HCT116 (cell line): ENCODE measurements at places on chromosomes 13 and 19. TPM values are rescaled to one million over a fixed set of nuclear protein-coding genes. Genes with fewer than 3 reads are reported as not detected.

Gene INSL3
- 0.96 TPM for total RNA-seq

Gene SLAIN1
- 0.34 TPM for total RNA-seq

Gene LGALS4
- total RNA-seq = 0.86 TPM

Gene KLK6
- total RNA-seq = 40.5 TPM

Gene FAM124A
- total RNA-seq = 3.1 TPM

Gene GADD45B
- total RNA-seq = 37.9 TPM

Gene ZSCAN22
- total RNA-seq = 4.6 TPM

Gene SIGLEC5
- total RNA-seq = not detected

Gene NCR1
- not detected for total RNA-seq

Gene SLITRK6
- not detected for total RNA-seq

Gene C1QTNF9B
- not detected for total RNA-seq

Gene CADM4
- total RNA-seq = 28.7 TPM

Gene TEX29
- not detected for total RNA-seq

Gene CATSPERD
- total RNA-seq = not detected

Gene ATP4A
- 0.27 TPM for total RNA-seq

Gene ZNF577
- total RNA-seq = 5.8 TPM

Gene ZNF578
- total RNA-seq = not detected

- no peak for DNase-seq
Measured at GRCh38 chr13:65236841-65237418, 1993.2 kb downstream of the PCDH9 start.

GRCh38 chr13:59446391-59446790, 717.3 kb downstream of the DIAPH3 start:
- DNase-seq = no peak

DNA sequence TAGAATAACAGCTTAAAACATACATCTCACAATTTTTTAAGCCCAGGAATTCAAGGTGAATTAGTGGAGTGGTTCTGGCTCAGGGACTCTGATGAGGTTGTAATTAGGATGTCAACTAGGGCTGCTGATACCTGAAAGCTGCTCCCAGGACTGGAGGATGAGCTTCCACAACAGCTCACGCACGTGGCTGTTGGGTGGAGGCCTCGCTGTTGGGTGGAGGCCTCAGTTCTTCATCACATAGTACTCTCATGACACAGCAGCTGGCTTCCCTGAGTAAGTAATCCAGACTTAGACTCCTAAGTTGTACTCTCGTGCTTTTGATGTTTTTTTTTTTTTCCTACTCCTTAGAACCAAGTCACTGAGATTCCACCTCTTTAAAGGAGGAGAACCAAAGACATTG, 577.1 kb upstream of the PRR20A start:
- no peak for DNase-seq

- no peak for DNase-seq
Measured at GRCh38 chr19:2495130-2495641, 19.3 kb downstream of the GADD45B start.

DNA sequence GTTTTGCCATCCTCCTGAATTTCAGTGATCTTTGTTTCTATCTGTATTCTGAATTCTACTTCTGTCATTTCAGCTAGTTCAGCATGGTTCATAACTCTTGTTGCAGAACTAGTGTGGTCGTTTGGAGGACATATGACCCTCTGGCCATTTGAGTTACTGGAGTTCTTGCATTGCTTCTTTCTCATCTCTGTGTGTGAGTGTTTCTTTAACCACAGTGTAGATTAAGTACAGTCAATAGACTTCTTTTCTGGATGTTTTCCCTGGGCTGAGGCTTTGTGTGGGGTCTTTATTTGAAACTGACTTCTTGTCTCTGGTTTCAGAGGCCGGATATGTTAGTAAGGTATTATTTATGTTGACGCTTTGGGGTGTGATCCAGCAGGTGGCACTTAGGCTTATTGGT, 14.7 kb downstream of the IGFL2 start:
- DNase-seq = no peak

- DNase-seq = no peak
Measured at GRCh38 chr19:45110851-45111266, 17.9 kb downstream of the PPP1R37 start.

DNA sequence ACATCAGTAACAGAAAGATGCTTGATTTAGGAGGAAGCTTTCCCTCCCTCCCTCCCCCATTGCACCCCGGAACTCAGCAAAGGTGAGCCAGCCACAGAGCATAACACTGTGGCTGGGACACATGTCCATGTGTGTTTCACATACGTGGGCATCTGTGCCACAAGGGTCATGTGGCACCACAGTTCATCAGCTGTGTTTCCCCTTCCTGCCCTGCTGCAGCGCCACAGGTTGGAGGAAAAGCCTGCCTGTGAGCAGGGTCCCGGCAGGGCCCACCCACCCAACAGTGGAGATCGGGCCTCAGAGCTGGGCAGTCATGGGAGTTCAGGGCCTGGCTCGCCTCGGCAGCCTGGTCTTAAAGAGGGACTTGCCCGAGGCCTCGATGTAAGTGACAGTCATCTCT, 2.8 kb downstream of the ACP5 start:
- no peak for DNase-seq

DNA sequence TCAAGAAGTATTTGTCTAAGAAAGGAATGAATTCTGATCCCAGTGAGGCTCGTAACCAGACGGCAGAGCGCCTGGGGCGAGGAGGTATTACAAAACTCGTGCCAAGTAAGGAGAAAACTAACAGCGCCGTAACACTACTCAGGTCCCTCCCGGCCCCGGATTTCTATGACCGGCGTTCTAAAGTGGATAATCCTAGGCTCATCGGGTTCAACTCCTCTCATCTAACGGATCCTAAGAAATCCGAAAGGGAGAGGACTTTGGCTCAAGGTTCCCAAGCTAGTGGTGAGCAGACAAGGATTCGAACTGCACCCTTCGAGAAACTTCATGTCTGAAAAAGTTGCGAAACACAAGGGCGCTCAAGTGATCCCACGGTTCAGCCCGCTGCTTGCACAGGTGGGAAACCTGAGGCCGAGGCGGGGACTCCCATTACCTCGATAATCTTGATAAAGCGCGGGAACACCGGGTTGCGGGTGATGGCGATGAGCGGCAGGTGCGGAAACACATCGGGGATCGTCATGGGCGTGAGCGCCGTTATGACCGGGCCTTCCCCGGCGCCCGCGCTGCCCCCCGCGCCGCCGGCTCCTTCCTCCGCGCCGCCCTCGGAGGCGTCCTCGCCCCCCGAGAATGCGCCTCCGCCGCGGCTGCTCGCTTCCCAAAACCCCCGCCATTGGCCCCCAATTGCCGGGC, 529 bp downstream of the LONP1 start:
- DNase-seq = no peak

- DNase-seq = no peak
Measured at GRCh38 chr13:78129823-78130222, 211.2 kb upstream of the EDNRB start.

- DNase-seq = peak; percentile 43
Measured at GRCh38 chr19:4555657-4556561, 3.6 kb downstream of the SEMA6B start.

DNA sequence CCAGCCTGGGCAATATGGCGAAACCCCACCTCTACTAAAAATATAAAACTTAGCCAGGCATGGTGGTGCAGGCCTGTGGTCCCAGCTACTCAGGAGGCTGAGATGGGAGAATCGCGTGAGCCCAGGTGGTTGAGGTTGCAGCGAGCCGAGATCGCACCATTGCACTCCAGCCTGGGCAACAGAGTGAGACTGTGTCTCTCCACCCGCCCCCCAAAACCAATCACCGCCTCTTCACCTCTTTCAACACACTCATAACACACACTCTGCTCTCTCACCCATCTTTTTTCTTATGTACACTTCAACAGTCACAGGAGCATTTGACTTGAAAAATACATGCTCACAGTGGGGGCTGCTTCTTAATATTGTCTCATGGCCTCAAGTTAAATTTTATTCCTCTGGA, 76.8 kb downstream of the ESD start:
- DNase-seq = no peak

DNA sequence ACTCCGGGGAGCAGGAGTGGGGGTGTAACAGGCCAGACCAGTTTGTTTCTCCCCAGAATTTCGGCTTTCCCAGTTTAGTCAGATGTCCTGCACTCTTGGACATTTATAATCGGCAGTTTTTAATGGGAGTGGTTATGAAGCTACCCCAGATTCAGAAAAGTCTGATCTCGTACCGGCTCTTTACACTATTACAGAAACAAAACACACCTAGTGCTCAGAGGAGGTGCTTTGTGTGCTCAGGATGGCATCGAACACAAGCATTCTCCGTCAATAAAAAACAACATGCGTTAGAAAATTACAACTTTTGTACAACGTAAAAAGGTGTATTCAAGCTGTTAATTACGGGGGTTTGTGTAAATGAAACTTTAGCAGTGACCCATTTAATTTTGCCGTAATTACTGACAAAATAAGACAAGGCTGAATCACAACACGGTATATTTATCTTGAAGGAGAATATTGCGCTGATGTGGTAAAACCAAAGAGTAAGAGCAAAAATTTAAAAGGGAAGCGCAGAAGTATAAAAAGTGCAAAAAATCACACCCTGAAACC, 6.6 kb upstream of the SOX1 start:
- no peak for DNase-seq

DNA sequence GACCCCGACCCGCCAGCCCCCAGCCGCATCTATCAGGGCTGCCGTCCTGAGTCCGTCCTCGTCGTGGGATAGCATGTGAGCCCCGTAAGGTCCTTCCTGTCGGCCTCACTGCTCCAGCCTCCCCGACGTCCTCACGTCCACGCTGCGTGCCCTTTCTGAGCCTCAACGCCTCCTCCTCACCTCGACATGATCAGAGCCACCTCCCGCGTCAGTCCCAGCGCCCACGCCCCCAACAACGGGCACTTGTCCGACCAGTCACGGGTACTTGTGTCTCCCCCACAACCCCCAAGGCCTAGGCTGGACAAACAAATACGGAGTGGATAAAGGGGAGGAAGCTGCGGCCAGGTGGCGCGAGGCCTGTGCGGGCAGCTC, 665 bp downstream of the ZNF497 start:
- DNase-seq = peak; percentile 46

DNA sequence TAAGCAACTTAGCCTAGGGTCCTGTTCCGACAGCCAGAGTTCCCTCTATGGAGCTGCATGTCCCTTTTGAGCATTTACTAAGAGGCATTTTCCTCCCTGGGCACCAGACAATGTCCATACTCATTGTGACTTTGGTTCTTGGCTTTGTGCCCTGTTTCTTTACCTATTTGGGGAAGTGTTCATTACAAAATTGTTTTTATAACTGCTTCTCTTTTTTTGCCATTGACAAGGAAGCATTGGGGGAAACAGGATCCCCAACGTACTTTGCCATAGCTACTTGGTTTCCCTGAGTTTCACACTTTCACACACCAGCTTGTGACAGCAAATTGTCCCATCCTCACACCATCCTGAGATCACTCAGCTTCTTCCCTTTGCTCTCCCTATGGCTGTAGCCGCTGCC, 81.1 kb upstream of the SIAH3 start:
- no peak for DNase-seq

- no peak for DNase-seq
Measured at GRCh38 chr13:39929583-39929982, 274.1 kb downstream of the COG6 start.

DNA sequence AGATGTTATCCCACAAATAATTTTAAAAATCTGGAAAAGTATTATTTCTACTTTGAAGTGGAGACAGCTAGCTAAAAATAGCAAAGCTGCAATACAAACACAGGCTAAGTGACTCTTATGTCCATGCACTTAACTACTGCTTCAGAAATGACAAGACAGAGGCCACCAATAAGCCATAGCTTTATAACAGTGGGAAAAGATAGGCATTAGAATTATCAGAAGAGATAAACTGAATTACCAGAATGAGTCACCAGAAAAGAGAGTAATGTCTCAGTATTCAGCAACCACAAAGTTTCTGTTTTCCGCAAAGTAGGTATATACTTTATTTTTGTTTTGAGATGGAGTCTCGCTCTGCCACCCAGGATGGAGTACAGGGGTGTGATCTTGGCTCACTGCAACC, 17.1 kb downstream of the CLN5 start:
- DNase-seq = no peak

GRCh38 chr19:20165971-20166592, 932 bp upstream of the ZNF486 start:
- DNase-seq = no peak

GRCh38 chr19:54158812-54159351, 639 bp downstream of the LENG1 start:
- DNase-seq = no peak

DNA sequence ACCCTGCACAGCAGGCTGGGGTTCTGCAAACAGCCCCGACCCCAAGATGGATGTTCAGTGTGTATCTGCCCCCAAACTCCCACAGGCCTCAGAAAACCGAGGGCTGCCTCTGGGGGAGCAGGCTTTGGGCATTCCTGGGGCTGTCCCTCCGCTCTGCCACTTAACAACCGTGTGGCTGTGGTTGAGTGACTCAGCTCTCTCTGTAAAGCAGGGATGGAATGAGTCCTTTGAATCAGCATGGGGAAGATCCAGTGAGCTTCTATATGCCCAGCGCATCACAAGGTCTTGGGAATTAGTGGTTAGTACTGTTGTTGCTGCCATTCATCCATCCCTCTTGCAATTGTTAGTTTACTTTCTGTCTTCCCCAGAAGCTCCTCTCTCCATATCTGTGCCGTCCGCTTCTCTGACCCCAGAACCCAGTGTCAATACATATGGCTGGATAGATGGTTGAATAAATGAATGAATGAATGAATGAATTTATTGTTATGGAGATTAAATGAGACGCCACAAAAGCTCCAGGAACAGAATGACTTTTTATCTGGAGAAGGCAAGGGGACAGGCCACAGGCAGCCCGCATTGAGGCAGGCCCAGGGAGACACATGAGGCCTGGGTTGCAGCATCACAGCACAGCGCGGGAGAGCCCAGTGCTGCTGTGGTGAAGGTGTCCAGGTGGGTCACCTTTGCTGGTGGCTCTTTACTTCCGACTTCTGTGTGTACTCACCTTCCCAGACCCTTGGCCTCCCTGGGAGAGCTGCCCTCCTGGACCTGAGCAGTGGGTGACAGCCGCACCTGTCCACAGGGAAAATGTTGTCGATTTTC, 89.2 kb downstream of the RGCC start:
- DNase-seq = no peak

DNA sequence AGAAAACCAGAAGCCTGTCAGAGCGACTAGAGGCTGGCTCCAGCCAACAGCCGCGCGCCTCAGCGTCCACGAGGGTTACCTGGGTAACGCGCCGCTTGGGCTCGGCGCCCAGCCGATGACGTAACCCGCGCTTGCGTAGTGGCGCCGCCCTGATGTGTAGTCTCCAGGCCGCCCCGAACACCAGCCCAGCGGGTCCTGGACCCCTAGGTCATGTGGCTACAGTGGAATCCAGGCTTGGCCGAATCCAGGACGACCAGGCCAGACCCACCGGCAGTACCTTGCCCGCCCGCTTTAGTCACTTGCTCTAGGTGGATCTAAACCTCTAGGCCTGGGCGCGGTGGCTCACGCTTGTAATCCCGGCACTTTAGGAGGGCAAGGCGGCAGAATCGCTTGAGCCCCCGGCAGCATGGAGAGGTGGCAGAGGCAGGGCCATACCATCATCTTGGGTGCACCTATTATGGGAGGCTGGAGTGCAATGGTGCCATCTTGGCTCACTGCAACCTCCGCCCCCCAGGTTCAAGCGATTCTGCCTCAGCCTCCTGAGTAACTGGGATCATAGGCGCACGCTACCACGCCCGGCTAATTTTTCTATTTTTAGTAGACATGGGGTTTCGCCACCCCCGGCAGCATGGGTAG, 7.2 kb upstream of the ZNF606 start:
- no peak for DNase-seq

- DNase-seq = no peak
Measured at GRCh38 chr13:85095418-85096272, 703.6 kb downstream of the SLITRK6 start.

- no peak for DNase-seq
Measured at GRCh38 chr13:33994826-33995502, 177.0 kb downstream of the RFC3 start.

GRCh38 chr19:43534816-43535761, 2.1 kb downstream of the ZNF575 start:
- no peak for DNase-seq

- no peak for DNase-seq
Measured at GRCh38 chr19:49390131-49390928, 2.3 kb downstream of the KASH5 start.
